ENCODE measurements at places on chromosomes 6 and 20.

DNA sequence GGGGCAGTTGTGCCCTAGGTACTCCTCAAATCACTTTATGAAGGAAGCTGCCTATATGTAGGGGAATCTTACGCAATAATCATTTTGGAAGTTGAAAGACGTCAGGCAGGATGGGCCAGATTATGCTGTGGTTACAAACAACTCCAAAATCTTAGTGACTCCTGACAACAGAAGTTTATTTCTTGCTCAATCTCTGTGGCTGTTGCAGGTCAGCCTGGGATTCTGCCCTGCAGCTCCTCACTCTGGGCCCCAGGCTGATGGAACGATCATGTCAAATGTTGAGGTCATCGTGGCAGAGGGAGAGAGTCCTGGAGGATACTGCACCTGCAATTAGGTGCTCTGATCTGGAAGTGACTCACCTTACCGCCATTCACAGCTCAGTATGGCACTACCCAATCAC is 88.4 kb downstream of the ZDHHC14 start:
- DNase-seq: no peak

GRCh38 chr20:15708984-15709598 is 864.2 kb downstream of the KIF16B start:
- DNase-seq: no peak

DNA sequence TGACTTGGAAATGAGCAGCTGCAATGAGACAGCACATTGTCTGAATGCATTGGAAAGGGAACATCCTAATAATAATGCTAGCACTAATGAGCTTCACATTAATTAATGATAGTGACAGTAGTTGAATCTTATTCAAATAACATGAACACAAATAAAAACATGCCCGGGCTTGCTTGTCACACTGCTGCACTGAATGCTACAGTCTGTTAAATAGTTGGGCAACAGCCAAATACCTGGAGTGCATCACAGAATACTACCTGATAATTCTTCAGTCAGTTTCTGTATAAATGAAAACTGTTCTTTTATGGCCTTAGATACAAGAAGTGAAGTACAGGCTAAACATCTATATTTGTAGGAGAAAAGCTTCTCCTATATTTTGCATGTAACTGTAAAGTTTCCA is 458.7 kb downstream of the RNF144B start:
- no peak for DNase-seq

GRCh38 chr6:43125119-43125518 is 46.0 kb upstream of the SRF start:
- DNase-seq: no peak

GRCh38 chr20:49987015-49987867 is 4.5 kb downstream of the SNAI1 start:
- no peak for DNase-seq

DNA sequence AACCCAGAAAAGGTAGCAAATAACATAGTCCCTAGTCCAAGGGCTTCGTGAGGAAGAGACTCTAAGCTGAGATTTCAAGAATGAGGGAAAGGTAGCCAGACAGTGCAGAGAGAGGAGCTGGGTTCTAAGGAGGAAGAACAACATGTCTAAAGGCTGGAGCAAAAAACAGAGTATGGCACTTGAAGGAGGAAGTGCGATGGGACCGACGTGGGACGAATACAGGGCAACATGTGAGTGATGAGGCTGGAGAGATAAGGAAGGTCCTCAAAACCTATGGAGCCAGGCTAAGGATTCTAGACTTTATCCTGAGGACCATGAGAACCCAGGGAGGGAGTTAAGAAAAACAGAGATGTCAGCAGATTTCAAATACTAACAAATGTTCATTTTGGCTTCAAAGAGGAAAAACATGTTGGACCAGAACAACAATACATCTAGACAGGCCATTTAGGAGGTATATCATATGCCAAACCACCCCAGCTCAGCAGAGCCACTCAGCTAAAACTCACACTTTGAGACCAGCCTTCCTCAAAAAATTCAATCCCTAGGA is 17.5 kb downstream of the ATXN1 start:
- no peak for DNase-seq

- DNase-seq: no peak
These were observed 45.6 kb upstream of the ANKEF1 start for GRCh38 chr20:9989066-9989724.

DNA sequence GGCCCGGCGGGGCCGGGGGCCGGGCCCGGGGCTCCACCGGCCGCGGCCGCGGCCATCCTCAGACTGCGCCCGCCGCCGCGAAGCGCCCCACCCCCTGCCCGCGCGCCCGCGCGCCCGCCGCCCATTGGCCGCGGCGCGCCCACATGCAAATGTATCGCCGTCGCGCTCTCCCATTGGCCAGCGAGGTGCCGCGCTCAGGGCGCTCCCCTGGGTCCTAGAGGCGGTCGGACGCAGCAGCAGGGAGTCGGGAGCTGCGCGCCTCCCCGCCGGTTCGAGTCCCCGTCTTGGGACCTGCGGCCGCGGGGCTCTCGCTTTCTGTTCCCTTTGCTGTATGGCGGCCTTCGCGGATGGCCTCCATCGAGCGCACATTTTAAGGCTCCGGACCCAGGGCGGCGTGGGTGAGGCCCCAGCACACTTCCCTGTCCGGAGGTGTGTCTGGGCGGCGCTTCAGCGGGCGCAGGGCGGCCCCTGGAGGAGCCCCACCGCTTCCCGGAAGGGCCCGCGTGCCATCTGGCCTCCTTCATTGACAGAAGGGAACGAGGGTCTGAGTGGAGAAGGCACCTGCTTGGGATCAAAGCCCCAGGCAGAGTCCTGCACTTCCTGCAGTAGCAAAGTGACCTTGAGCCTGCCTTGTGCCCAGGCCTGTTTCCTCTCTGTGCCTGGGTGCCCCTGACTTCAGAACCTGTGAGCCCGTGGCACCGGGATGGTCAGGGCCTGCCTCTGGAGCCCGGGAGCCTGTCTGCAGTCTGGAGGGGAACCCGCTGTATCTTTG is at the start of gene CABLES2:
CABLES2 (minus strand) TSS at position 65 of the 772 bp plus-strand sequence; CDS start at position 56, 9 bp downstream.
- DNase-seq: peak; percentile 92
